Breast epithelium (tissue), 4 donors: ENCODE measurements at places on chromosomes 5 and 9.

GRCh38 chr5:150651382-150651781 lies 9.7 kb upstream of the MYOZ3 start:
- no peak for DNase-seq

DNA sequence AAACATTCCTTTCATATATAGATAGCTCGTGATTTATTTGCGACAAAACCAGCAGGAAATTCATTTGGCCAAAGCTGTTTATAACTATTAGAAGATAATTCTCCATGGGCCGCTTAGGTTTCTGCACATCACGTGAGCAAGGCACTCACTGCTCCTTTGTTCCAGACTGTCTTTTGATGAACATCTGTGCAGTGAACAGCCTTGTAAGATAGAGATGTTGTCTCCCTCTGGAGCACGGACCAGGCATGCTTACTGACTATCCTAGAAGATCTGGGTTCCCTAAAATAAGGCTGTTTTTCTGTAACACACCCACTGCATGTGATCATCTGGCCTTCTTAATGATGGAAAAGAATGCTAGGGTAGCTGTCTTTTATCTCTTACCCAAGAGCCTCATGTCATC lies 30.9 kb downstream of the YIPF5 start:
- DNase-seq = no peak

- DNase-seq = no peak
These were observed 63.4 kb upstream of the SREK1 start for GRCh38 chr5:66080664-66081063.

DNA sequence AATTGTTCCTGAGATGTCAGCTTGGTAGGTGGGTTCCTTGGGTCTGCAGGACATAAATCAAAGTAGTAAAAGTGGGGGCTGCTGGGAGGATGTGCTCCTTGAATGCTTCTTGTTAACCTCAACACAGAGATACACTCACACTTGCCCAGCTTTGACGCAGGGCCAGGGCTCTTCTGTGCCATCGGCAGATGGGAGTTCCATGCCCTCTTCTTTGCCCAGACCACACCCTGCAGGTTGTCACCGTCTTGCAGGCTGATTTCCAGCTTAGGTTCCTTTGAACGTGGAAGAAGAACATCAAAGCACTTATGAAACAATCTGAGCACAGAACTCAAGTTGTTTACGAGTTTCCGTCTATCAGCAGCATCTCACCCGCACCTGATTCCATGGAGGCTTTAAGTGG lies 11.0 kb downstream of the DBH start:
- DNase-seq = no peak

GRCh38 chr5:144487761-144488160 lies 317.1 kb downstream of the KCTD16 start:
- DNase-seq = no peak

DNA sequence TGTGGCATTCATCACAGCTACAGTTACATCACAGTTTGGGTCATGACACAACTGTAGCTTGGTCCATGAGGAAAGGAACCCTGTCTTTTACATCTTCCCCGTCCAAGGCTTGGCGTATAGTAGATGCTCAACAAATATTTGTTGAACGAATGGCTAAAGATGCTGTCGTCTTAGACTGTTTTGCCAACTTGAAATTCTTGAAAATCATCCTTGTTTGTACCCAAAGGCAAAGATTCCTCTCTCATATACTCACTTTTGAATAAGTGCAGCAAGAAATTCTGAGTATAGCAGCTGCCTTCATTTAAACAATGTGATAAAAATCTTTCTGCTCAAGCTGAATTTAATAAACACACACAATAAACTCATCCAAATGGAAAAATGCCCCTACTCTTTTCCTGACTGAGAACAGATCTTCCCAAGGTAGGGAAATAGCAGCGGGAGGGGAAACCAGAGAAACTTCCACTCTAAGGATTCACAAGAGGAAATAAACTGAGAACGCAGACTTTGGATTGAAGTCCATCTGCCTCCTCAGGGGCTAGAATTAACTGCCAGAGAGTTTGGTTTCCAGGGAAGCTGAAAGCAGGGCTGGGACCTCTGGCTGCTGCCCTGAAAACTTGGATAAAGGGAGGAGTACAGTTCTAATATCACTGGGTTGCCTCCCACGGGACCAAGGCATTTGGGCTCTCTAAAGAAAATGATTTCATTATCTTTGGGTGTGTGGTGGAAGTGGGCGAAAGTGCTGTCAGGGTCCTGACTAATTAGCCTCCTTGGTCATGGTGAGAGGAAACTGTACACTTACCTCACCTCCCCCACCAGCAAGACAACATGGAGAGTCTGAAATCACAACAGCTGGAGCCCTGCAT lies 99.1 kb downstream of the DPYSL3 start:
- DNase-seq = no peak

- no peak for DNase-seq
These were observed 36.4 kb upstream of the DAB2 start for GRCh38 chr5:39461007-39461682.

DNA sequence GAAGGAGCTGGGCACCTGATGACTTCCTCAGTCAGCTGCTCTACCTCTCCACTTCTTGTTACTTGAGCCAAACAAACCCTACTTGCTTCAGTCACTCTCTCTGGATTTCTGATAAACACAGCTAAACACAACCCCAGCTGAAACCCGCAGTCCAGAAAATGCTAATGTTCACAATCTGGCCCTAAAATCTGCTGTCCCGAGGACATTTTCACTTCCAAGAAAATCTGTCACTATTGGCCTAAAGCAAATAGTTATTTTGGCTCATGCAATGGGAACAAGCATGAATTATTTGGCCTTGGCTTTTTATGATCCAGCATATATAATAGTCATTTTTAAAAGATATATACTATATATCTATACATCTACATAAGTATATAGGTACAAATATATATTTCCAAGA lies 19.1 kb downstream of the FAM81B start:
- DNase-seq = no peak
